ENCODE measurements at places on chromosomes 5 and 9.

GRCh38 chr5:132962429-132963021 is 909 bp downstream of the AFF4 start:
- peak; percentile 61 for DNase-seq

GRCh38 chr9:34988218-34989002 is 1.1 kb upstream of the DNAJB5 start:
- no peak for DNase-seq

DNA sequence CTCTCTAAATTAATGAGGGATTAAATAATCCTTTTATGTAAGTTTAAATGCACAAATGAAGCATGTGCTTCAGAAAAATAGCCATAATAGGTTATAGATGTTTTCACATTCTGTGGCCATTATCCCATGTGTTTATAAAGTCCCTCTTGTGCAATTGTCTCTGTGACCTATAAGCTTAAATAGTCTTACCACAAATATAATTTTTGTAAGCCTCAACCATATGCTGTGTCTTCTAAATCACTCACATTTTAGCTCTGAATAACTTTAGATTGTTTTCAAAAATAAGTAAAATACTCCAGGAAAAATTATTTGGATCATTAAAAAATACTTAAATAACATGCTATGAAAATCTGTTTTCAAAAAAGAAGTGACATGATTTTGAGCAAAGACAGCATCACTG is 1894.7 kb downstream of the MAT2B start:
- DNase-seq: no peak

DNA sequence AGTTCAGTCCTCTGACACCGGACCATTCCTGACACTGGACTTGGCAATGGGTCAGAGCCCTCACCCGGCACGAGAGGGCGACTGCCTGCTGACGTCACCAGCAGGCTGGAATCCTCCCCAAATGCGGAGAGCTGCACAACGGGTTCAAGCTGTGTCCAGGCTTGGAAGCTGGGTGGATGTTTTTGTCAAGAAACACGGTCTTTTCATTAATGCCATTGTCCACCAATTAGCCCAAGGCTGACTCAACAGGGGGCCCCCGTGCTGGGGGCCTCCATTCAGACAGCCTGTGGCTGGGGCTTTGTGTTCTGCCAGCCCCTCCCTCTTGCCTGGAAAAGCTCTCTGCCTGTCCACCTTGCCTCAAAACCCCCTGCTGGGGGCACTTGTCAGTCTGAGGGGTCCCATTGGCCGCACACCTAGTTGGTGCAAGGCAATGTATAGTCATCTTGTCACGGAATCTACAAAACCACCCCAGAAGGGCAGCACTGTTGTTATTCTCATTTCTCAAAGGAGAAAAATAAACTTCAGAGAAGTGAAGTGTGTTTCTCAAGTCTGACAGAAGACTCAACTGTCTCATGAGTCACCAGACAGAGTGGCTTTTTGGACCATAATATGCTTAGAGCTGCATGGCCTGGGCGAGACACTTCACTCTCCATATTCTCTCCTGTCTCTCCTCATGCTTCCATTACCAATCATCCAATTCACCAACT is 24.6 kb downstream of the NDUFA8 start:
- DNase-seq: no peak

GRCh38 chr5:171622010-171622409 is 163.6 kb upstream of the SMIM23 start:
- DNase-seq: no peak

- no peak for DNase-seq
These were observed 811.0 kb downstream of the NR2F1-AS1 start for GRCh38 chr5:92769978-92770377.

DNA sequence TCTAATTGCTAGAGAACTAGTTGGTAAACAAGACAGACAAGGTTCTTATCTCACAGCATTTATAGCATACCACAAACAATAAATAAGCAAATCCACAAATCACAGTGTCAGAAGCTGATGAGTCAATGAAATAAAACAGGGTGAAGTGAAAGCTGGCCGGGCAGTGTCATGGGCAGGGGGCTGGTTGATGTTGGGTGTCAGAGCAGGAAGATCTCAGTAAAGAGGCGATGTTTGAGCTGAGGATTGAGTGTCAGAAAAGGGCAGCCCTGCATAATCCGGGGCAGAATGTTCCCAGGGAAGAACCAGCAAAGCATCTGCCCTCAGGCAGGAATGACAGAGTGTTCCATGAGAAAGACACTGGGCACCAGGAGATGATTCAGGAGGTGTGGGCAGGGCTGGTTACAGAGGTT is 183.4 kb downstream of the GOLPH3 start:
- no peak for DNase-seq

- no peak for DNase-seq
These were observed 913.9 kb downstream of the TLE4 start for GRCh38 chr9:80485420-80486250.

- no peak for DNase-seq
These were observed 23.5 kb upstream of the GHR start for GRCh38 chr5:42399702-42400101.

DNA sequence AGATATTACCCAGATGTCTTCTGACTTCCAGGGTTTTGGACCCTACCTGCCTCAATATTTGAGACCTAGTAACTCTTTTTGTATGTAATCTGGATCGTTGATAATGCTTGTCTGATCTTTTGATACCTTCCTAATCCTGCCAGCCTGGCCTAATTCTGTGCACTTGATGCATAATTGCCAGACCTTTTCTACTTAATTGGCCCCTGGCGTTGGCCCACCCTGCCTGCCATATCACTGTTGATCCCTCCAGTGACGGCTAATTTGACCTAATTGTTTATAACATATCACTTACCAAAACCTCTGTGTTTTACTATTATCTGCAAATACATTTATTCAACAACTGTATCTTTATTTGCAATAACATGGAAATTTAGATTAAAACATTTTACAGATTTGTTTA is 49.0 kb downstream of the SLC44A1 start:
- DNase-seq: no peak

GRCh38 chr5:180816608-180817534 is 14.3 kb upstream of the MGAT1 start:
- peak; percentile 83 for DNase-seq

DNA sequence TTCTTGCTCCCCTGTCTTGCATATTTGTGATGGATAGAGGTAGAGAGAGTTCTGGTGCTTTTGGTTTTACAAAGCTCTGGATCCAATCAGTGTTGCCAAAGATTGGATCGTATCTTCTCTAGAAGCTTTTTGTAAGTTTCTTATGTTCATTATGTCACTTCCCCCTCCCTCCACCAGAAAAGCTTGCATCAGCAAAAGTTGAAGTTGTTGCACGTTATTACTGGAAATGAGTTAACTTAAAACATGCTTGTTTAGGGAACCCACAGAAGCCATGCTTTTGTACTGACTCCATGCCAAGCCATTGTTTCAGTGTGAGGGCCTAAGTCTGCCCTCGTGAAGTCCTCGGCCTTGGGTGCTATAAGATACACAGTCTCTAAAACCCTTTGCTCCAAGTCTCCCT is 186.5 kb downstream of the ERCC6L2 start:
- DNase-seq: no peak

GRCh38 chr9:78663369-78663768 is 366.4 kb downstream of the PSAT1 start:
- DNase-seq: no peak

DNA sequence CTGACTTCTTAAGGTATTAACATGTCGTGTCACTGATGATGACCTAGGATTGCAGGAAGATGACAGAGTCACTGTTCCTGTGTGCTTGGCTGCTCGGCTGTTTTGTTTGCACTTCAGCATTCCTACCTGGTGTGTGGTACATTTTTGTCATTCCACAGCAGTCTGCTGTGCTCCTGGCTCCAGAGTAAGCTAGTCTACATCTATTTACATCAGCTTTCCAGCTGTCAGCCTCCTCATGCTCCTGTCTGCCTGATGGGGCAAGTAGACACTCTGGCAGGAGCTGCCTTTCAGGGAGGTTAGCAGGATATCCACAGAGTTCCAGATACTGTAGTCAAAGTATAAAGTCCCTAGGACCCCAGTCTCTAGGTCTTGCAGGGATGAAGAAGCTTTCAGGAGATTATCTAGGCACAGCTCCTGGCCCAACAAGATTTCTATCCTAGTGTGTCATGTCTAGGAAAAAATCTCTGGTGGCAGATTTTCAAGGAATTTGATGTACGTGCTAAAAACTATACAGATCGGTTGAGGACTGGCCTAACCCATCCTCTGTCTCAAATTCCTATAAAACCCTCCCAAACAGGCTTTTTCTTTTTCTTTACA is 28.4 kb downstream of the RUSC2 start:
- DNase-seq: peak; percentile 32

DNA sequence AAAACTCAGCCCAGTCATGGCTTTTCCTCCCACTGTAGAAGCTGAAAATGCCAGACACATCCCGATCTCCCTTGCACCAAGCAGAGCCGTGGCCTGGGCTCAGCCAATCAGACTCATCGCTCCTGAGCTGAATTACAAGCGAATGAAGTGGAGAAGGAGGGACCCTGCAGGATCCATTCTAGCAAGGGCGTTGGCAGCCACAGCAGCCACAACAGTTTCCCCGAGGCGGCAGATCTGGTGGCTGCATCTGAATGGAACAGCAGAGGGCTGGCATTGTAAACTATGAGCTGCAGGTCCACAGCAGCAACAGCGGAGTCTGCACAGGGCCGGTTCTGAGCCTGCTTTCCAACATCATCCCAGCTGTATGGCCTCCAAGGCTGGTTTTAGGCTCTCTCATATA is 23.8 kb downstream of the ALG2 start:
- no peak for DNase-seq

GRCh38 chr5:4942831-4943178 is 197.3 kb upstream of the ADAMTS16 start:
- DNase-seq: no peak

DNA sequence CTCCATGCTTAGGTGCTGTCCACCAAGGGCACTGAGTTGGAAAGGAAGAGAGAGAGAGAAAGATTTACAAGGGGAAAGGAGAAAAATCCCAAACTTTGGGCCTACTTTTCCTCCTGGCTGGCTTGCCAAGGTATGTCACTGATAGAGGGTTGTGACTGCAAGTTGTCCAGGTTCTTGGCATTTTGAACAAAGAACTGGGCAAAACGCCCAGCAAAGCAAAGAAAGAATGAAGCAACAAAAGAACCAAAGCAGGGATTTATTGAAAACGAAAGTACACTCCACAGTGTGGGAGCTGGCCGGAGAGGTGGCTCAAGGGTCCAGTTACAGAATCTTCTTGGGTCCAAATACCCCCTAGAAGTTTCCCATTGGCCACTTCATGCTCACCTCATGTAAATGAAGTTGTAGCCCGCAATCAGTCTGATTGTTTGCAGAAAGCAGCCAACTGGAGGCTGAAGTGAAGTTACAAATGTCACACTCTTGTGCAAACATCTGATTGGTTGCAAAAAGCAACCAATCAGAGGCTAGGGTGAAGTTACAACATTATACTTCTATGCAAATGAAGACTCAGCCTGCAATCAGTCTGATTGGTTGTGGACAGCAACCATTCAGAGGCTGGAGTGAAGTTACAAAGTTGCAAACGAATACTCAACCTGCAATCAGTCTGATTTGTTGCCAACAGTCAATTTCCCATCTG is 263.5 kb downstream of the YTHDC2 start:
- DNase-seq: no peak

GRCh38 chr9:127437497-127438264 is 13.5 kb downstream of the ZNF79 start:
- DNase-seq: no peak

DNA sequence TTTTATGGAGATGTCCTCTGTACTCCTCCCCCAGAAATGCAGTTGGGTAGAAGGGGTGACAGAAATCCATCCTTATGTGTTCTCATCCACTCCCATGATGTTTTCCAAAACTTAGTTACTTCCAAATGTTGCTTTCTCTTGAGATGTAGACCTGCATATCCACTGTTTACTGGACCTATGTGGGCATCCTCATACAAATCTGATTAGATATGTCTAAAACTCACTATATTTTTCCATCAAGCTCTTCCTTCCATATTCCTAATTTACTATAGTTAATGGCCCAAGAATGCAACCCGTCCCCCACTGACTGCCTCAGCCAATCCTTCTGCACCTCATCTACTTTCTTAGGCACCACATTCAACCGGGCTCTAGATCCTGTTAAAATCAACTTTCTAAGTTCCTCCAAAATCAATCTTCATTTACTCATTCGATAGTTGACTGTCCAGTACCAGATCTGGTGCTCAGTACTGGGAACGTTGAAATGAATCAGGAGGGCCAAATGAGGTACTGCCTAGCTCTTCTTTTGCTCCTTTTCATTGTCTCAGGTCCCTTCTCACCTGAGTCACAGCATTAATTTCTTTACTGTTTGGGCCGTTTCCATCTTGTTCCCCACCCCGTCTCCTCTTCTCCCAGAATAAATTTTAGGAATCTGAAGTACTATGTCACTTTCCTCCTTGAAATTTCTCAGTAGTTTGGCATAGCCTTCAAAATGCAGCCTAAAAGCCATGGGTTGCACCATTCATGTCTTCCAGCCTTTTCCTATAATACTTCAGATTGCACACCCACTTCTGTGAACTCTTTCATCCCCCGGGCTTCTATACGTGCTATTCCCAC is 7.9 kb downstream of the PLK2 start:
- DNase-seq: no peak

DNA sequence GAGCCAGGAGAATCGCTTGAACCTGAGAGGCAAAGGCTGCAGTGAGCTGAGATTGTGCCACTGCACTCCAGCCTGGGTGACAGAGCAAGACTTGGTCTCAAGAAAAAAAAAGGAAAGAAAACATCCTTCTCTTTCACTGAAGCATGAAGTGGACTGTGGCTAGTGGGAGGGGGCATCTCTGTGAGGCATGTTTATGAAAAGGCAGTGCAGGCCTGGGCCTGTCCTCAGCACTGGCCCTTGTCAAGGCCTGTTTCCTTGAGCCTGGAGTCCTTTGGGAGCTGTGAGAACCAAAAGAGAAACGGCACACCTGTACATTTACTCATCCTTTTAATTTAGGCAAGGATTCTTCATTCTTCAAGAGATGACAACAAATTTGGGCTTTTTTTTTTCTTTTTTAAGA is 18.3 kb upstream of the FUBP3 start:
- DNase-seq: no peak

DNA sequence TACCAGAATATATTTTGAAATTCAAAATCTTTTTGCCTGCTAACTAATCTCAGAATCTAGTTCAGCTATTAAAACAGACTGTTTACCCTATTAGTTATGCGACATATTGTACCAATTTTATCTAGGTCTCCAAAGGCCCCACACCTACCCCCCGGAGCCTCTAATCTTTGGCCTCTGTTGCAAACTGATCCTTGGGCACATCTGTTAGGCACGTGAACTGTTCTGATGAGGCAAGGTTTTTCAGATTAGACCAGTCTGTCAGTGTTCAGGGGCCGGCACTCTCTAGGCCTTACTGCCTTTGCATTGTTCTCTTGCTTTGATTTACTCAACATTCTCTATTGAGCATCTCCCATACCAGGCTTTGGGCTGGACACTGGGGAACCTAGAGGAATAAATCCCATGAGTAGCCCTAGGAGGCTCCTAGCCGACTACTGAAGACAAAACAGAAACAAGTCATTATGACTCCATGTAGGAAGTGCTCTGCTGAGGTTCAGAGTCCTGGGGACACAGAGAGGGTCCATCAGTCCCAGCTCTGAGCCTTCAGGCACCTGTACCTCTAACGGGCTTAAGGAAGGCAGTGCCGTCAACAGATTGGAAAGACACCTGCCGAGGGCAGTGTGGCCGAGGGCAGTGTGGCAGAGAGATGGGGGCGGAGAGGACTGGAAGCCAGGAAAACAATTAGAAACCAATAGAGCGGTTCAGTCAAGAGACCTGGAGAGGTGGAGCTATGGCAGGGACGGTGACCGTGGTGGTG is 245.1 kb downstream of the AOPEP start:
- DNase-seq: no peak
